ENCODE measurements at places on chromosomes 7 and 10.

DNA sequence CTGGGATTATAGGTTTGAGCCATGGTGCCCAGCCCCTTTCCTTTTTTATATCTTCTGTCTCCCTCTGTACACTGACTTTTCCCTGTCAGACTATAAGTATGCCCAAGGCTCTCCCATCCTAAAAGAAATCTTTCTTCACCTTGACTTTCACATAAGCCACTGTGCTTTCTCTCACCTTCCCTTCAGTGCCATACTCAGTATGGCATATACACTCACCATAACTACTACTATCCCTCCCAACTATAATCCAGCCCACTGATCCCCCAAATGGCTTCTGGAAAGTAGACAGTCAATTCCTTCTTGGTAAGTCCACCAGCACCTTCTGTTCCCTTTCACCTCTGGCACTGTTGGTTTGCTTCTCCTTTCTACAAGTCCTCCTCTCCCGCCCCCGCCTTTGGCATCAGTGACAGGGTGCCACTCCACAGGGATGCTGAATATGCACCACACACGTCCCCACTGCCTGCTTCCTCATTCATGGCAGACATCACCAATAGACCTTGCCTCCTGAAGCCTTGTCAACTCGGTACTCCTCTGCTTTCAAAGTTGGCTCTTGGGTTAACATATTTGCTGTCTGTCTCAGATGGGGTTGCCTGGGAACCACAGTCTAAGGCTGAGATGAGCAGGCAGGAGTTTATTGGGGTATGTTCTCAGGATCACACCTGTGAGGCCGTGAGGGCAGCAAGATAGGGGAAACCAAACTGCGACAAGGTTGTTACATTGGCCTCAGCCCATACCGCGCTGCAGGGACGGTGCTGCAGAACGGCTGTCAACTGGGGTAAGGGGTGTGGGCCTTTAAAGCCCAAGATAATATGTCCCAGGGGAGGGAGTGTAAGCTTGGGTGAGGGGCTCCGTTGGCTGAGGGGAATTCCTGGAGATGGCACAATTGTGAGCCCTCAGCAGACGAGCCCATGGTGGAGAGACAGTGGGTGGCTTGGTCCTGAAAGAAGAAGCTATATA lies 7.2 kb upstream of the PSAP start:
- no peak for DNase-seq

GRCh38 chr10:129514568-129515451 lies 47.8 kb downstream of the MGMT start:
- DNase-seq: peak; percentile 49

DNA sequence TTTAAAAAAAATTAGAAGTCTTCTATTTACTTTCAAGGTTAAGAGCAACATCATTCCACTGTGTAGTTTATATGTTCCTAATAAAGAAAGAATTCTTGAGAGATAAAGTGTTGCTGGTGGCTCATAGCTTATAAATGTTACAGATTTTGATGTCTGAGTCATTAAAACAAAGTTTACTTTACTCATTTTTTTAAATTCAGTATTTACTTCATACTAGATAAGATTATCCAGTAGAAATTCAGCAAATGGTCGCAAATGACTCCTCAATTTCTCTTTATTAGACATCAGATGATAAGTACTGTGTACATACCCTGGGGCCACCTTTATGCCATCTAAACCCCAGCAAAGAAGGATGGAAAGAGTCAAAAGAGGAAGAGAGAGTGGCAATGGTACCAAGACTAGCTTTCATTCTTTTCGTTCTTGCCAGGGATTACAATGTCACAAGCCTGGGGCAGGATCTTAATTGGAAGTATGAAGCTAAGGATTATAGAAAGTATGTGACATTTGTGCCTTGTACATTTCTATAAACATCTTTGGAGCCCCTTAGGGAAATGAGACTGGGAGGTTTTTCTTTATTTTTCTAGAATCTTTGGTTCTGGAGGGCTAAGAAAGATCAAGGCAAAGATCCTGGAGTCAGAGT lies 206.1 kb downstream of the CHRM2 start:
- no peak for DNase-seq

GRCh38 chr7:69813637-69814240 lies 215.5 kb downstream of the AUTS2 start:
- no peak for DNase-seq

DNA sequence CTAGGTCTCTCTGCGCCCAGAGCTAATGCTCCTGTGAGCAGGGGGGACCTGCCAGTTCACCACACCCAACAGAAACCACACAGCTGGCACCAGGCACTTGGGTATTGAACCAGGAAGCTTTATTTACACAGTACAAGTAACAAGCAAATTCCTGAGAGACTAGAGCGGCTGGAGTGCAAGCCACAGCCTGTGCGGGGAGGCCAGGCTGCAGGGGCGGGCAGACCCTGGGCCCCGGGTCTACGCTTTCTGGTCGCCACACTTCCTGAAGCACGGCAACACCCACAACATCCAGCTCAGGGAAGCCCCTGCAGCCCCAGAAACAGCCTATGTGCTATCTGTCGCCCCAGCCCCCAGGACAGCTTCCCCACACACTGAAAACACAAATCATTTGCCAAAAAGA lies 125.0 kb downstream of the FAM53B start:
- DNase-seq: no peak

DNA sequence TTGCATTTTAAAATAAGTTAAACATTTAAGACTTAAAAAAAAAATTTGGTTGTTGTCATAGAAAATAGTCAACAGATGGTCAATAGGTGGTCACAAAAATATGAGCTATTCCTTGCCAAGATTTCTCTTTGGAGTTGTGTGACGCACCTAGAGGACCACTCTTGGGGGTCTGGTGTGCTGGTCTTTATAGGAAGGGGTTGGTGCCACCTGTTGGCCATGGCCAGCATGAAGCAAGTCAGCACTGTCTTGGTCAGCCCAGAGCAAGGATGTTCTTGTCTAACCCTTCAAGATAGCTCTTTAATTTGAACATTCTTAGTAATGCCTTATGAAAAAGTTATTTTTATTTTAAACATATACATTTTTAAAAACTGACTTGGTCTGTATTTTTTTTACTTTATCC lies 267.9 kb upstream of the CNTNAP2 start:
- DNase-seq: no peak

GRCh38 chr7:44064791-44065430 lies 456 bp downstream of the PGAM2 start:
- peak; percentile 71 for DNase-seq
